ENCODE measurements at places on chromosomes 7 and 10.

DNA sequence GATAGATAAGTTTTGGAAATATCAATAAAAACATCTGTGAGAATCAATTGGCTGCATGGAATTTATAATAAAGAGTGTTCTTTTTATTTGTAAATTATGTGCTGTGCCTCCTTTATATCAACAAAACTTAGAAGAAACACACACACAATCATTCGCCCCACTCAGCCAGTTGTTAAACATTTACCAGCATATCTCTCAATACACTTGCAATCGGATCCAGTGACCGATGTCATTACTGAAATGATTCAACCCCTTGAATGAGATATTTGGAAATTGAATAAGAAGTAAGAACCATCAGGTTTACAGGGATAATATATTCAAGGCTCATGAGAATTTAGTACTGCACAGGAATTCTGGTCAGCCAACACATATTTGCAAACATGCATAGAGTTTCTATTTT, 35.6 kb downstream of the TAF3 start:
- no peak for DNase-seq

DNA sequence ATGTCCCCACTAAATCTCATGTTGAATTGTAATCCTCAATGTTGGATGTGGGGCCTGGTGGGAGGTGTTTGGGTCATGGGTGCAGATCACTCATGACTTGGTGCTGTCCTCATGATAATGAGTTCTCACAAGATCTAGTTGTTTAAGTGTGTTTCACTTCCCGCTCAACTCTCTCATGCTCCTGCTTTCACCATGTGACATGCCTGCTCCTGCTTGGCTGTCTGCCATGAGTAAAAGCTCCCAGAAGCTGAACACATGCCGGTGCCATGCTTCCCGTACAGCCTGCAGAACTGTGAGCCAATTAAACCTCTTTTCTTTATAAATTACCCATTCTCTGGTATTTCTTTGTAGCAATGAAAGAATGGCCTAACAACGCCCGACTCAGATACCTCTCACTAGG, 6.2 kb upstream of the PSTK start:
- no peak for DNase-seq

DNA sequence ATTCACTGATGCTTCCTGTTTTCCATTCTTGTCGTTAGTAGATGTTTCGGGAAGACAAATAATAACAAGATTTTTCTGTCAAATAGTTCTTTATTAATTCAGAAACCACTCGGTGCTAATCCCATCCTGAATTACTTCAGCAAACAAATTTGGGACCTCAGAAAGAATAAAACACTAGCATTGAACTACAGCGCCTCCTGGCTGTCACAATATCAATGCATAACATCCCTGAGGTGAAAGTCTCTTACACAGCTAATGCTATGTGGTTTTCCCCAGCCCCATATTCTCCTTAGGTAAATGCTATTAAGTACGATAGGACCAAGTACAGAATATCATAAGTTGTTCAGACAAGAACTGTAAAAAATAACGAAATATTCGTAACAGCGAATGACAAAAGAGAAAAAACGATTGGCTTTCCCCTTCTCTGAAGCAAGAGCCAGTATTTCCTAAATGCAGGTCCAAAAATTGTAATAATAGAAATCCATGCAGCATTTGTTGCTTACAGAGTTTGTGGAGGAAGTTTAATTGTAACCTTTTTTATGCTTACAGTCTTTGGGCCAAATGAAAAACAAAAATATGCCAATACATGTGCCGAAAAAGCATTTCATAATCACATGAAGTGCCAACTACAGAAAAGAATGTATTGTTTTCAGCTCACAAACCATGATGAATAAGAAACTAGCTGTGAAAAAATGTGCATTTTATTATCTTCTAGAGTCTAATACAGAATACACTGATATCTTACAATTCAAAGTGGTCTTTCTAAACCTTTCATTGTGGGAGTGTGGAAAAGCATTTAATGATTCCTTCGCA, 47.3 kb downstream of the MYPN start:
- no peak for DNase-seq

DNA sequence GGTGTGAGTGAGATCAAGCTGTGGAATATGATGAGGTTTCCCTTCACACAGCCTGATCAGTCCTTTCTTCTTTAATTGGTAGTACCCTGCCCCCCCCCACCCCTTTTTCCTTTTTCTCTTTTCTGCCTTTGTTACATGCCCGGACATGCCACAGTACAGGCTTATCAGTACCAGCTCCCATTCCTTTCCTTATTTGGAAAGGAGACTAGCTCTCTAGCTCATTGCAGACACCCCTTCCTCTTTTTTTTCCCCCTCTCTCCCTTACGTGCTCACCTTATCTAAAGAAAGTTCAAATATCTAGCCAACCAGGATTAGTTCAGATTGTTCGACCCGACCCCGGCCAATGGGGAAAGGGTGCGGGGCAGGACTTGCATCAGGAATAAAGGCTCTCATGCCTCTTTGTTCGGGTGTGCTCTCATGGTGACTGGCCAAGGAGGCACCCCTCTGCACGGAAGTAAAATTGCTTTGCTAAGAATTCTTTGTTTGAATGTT, 230.4 kb downstream of the ACTR3B start:
- no peak for DNase-seq

DNA sequence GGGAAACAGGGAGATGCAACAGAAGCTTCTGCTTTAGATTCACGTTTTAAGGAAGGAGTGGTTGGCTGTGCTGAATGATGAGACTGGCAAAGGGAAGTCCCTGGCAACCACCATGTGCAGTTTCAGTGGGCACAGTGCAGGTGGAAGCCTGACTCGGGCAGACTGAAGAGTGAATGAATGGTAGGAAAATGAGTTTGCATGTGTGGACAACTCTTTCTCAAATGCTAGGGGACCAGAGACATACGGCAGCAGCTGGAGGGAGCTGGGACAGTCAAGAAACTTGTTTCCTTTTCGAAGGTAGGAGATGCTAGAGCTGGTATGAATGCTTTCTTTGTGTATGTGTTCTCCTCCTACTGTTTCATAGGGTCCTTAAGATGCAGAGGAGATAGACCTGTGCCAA, 29.0 kb downstream of the PODXL start:
- DNase-seq: no peak

GRCh38 chr10:117454502-117454901, 79.3 kb upstream of the PDZD8 start:
- no peak for DNase-seq

GRCh38 chr7:38374507-38374906, 101.1 kb upstream of the TARP start:
- no peak for DNase-seq

- no peak for DNase-seq
Measured at GRCh38 chr10:107275806-107276205, 111.3 kb upstream of the SORCS1 start.

DNA sequence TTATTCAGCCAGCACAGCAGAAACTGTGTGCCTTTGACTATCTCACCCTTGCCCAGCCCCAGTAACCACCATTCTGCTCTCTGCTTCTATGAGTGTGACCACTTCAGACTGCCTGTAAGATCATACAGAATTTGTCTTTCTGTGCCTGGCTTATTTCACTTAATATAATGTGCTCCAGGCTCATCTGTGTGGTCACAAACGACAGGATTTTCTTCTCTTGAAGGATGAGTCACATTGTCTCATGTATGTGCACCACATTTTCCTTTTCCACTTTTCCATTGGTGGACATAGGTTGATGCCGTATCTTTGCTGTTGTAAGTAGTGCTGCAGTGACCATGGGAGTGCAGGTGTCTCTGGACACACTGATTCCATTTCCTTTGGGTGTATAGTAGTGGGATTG, 122.5 kb upstream of the LANCL2 start:
- DNase-seq: no peak

DNA sequence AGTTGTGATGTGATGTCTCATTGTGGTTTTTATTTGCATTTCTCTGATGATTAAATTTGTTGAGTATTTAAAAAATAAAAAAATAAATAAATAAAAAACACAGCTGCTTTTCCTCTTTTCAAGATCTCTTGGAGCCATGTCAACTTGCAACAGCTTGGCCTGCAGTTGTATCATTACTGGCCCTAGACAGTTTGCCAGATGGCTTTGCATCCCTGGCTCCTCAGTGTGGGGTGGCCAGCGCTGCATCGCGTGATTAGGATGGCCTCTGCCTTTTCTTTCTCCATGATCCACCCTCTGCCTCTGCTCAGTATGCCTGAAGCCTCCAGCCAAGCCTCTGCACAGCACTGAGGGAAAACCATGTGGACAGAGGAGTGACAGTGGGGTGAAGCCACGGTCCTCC, 96.8 kb downstream of the PPP1R3C start:
- peak; percentile 21 for DNase-seq

GRCh38 chr10:47016564-47016963, 105.3 kb downstream of the PTPN20 start:
- DNase-seq: no peak

GRCh38 chr10:73953665-73954064, 42.7 kb downstream of the PLAU start:
- no peak for DNase-seq

- DNase-seq: peak; percentile 66
Measured at GRCh38 chr10:103605359-103606096, 112.0 kb downstream of the NEURL1 start.

GRCh38 chr10:30088178-30088577, 28.8 kb upstream of the JCAD start:
- no peak for DNase-seq
